GF-D8 (cell line): ENCODE measurements at places on chromosomes 4 and X.
A peak's percentile ranks its signal among the peaks of the same experiment; 100 is the strongest.

DNA sequence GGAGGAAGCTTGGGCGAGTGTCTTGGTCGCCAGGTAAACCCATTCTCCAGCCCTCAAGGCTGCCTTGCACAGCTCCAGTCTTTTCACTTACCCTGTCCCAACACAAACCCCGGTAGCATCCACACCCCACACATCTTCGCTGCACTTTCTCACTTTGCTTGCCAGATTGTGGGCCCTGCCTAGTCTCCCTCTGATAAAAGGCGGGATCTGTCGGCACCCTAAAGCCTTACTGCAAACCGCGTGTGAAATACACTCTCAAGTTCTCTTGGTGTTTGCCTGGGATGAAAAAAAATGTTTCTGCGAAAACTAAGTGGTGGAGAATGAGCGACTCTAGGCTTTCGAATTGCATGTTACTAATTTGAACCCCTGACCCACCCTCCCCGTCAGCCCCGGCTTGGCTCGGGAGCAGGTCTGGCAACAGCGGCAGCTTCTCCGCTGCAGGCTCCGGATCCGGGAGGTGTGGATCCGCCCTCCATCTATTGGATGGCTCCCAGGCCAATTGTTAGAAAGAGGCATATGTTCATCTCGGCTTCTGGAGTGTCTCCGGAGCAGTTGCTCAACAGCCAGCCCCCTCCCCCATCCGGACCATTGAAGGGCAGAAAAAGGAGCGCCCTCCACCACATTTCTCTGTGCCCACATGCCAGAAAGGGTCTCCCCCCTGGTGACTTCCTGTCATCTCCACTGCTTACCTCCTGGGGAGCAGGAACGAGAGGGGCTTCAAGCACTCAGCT, 3.0 kb upstream of the CITED1 start:
- no peak for DNase-seq

DNA sequence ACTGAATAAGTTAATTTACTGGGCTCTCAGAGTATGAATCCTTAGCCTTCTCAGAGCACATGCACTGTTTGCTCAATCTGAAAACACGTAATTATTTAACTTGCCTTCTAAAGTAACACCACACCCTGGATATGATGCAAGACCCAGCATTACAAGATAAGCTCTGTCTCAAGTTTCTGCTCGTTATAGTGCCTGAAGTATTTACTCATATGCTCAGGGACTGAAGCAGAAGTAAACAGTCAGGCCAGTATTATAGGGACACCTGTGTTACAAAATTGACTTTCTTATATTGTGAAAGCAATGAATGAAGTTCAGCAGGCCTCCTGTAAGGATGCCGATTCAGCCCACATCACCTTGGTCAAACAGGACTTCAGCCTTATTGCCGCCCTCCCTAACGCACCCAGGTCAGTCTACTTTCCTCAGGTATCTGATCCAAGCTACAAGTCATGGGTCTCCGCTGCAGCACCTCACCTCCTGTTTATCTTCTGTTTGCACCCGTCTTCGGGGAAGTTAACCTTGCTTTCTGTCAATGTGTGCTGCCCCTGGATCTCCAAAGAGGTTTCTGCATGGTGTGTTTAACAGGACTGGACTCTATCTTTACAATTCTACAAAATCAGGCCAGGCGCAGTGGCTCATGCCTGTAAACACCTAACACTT, 42.8 kb upstream of the KLF3 start:
- DNase-seq = peak; percentile 27

GRCh38 chr4:35975617-35976355, 268.5 kb downstream of the ARAP2 start:
- DNase-seq = no peak

DNA sequence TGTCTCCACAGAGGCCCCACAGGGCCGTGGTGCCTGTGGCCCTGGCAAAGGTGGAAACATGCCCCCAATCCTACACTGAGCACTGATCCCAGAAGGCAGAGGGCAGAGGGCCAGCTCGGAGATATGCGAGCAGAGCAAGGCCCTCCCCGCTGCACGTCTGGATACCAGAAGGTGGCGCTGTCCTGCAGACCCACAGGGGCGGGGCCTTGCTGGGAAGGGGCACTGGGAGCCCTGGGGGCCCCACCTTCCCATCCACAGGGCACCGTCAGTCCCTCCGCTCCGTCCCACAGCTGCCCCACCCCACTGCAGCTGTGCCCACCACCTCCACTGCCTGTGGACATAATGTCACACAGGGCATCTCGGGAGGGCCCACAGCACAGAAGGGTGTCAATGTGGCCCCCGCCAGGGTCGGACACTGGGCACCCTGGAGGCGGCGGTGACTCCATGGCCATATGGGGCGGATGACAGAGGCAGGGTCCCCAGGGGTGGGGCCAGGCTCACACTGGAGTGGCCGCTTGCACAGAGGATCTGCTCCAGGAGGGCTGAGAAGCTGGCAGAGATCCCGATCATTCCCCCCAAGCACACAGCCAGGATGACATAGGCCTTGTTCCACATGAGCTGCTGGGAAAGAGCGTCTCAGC, 4.8 kb downstream of the SLC49A3 start:
- no peak for DNase-seq

- DNase-seq = no peak
Observed at GRCh38 chr4:6031846-6032245, 13.6 kb upstream of the C4orf50 start.

DNA sequence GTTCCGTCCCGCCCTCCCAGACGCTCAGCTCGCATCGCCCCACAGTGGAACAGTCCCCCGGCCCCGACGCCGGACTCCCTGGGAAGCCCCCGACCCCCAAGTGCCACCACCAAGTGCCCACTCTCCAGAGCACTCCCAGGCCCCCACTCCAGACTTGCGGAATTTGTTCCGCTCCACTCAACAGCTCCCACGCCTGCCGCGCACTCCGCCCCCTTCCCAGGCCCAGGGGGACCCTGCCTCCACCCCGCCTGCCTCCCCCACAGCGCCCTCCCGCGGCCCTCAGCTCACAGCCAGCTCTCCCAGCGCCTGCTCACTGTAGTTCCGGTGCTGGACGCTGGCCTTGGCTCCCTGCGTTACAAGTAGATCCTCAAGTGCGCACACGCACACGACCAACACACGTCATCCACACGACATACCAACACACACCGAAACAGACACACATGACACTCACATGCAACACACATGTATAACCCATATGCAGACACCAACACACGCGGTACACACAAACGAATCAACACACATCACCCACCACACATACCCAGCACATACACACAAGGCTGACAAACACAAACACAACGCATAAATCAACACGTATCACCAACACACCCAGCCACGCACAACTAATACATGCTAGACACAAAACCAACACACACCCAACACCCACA, 8.0 kb downstream of the MSX1 start:
- DNase-seq = no peak
